ENCODE measurements at places on chromosomes 16 and 17.
A peak's percentile ranks its signal among the peaks of the same experiment; 100 is the strongest.

DNA sequence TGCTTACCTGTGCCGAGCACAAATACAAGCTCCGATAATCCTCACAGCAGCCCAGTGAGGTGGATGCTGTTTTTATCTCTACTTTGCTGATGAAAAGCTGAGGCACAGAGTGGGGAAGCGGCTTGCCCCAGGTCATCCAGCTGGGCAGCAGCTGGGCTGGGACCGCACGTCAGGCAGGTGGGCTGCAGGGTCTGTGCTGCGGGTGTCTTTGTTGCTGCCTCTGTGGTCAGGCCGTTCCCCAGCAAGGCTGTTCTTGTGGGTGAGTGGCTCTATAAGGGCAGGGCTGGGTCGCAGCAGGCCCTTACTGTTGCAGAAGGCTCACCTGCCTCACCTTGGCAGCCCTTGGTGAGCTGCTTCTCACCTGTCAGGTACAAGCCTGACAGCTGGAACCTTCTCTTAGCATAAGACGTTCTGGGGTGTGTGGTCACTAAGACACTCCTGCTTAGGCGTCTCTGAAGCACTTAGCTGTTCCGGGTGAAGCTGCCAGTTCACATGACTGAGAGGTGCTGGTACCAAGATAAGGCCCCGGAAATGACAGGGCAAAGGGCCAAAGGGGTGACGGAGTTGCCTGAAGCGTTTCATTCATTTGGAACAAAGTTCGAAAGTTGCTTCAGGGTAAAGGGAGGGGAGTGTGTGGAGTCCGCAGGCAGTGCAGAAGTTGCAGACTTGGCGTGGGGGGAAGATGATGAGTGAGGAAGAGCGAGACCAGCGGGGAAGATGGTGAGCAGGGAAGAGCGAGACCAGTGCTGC is 17.4 kb downstream of the IRF8 start:
- no peak for DNase-seq

DNA sequence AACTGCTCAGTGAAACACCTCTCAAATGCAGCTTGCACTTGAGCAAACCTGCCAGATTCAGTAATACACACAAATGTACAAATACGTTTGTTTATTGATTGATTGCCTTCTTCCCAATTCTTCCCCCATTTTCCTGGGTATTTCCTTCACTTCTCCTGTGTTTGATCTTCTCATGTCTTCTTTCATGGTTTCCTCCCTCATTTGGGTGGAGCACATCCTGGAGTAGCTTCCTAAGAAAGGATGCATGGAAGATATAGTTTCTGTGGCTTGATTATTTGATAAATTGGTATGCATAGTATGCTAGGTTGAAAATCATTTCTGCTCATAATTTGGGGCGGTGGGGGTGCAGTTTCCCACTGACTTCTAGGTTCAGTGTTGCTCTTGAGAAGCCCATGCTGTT is 28.8 kb downstream of the JPH3 start:
- DNase-seq = no peak

DNA sequence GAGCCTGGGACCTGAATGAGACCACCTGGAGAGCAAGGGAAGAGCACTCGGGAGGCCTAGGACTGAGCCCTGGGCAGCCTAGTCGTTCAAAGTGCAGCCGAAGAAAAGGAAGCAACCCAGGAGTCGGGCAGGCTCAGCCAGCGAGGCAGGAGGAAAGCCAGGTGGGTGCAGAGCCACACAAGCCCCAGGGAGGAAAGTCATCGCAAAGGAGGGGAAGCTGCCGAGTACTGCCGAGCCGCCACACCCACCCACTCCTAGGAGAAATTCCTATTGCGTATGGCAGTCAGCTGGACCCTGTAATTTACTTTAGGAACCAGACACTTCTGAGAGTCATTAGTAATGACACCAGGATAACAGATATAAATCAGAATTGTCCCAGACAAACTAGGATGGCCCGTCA is 187.6 kb downstream of the KATNIP start:
- DNase-seq = no peak

DNA sequence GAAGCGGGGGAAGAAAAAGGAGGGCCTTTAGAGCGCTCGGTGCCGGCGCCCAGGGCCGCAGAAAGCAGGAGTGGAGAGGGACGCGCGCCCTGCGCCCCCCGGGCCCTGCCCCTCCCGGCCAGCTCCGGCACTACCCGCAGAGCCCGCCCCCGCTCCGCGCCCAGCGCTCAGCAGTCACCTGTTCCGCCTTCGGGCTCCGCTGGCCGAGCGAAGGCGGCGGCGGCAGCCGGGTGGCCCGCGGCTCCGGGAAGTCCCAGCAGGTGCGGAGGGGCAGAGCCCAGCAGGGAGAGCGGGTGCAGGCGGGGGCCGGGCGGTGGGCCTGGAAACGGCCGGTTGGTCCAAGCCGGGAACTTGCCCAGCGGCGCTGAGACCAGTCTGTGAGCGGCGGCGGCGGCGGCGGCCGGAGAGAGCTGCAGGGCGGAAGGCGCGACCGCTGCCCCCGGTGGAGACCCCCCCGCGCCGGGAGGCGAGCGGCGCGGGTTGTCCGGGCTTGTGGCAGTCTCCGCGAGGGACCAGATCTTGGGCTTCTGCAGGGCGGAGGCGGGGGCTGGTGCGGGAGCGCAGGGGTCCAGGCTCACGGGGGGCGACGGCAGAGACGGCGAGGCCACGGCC is 2.2 kb downstream of the IRX3 start:
- DNase-seq = no peak

GRCh38 chr17:17812211-17813054 is 24.4 kb downstream of the SREBF1 start:
- DNase-seq = peak; percentile 66

GRCh38 chr17:80573701-80574100 is 29.1 kb downstream of the RPTOR start:
- no peak for DNase-seq

DNA sequence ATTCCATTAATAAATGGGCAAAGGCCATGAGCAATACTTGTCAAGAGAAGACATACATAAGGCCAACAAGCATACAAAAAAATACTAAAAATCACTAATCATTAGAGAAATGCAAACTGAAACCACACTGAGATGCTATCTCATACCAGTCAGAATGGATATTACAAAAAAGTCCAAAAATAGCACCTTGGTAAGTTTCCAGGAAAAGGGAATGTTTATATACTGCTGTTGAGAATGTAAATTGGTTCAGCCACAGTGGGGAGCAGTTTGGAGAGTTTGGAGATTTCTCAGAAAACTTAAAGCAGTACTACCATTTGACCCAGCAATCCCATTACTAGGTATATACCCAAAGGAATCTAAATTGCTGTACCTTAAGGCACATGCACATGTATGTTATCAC is 467.7 kb downstream of the CDH11 start:
- no peak for DNase-seq

DNA sequence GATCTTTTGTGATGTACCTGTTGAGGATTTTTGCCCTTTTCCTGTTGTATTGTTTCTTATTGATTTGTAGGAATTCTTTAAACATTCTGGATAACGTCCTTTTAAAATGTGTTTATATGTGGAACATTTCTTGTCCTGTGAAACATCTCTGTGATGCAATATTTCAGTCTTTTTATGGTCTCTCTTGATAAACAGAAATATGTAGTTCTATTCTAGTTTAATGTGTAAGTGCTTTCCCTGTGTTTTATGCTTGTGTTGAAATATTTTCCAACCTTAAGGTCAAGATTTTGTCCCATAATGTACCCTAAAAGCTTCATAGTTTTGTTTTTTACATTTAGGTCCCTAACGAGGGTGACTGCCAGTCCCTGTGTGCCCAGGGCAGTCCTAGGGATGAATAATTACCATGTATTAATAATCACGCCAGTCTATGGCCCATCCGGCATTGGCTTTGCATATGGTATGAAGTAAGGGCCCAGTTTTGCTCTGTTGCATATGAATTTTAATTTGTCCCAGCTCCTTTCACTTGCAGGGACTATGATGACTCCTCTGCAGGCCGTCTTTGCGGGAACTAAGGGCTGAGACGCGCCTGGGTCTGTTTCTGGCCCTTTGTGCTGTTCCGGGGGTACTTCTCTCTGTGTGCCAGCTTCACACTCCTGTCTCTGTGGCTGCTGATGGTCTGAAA is 44.2 kb downstream of the RPTOR start:
- DNase-seq = no peak

DNA sequence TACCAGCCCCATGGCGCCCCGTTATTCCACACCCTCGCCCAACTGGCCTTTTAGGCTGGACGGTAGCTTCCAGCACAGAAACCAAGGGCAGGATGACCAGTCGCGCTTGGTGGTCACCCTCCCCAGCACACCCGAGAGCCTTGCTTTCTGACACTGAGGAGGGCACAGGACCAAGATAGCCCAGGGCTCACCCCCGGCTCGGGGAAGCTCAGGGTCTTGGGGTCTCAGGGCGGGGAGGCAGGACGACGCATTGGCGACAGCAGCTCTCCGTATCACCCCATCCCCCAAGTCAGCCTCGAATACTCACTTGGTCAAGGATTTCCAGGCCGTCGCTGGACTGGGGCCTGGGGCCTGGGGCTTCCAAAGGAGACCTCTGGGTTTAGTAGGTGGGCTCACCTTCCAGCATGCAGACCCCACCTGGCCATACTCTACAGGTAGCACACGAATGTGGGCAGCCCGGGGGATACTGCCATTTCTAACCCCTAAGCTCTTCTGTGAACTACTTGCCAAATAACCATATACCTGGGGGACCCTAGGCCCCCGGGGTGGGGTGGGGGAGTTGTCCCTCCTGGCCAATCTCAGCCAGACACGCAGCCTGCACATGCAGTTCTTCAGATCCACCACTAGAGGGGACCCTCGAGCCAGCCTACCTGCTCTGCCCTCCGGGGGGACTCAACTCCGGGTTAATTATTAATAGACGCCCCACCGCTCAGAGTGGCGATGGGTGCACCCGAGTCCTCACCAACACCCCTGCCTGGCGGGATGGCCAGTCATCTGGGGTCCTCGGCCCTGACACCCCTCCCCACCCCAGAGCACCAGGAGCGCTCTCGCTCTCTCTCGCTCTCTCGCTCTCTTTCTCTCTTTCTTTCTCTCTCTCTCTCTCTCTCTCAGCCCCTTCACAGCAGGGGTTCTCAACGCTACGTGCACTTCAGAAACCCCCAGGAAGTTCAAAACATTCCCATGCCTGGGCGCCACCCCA is 30.0 kb downstream of the TBC1D16 start:
- peak; percentile 56 for DNase-seq

- no peak for DNase-seq
These were observed 20.4 kb downstream of the NLRC5 start for GRCh38 chr16:57009643-57010170.

GRCh38 chr16:82703871-82704768 is 77.4 kb downstream of the CDH13 start:
- DNase-seq = no peak

GRCh38 chr17:73137376-73137775 is 27.4 kb upstream of the SSTR2 start:
- no peak for DNase-seq

DNA sequence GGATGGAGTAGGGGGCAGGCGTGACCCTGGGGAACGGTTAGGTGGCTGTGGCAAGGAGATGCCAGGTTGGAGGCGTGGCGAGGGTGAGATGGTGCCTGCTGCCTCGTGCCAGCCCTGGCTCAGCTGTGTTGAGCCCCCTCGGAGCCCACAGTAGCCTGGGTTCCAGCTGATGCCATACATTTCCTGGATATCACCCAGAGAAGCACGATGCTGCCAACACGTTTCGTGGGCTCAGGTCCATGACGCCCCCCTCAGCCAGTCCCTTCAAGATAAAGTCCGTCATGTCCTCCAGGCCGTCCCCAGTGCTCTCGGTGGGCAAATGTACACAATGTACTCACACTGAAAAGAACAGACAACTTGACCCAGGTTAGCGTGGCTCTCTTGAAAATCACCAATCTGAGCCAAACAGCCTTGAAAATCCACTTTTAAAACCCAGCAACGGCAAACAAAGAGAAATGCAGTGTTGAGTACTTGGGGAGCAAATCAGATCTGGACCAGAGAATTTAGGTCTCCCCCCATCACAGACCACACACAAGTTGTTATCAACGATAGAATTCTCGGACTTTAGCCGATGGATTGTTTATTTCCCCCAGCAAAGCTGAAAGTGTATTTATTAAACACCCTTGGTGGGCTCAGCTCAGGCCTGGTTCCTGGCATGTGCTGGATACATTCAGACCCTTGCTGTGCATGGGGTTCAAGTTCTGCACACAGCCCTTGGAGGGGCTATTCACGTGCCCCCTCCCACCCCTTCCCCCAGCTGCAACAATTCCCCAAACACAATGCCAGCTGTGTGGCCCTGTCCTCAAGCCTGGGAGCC is 102.8 kb upstream of the PLCG2 start:
- DNase-seq = no peak

- DNase-seq = no peak
These were observed 71.2 kb downstream of the KLHDC4 start for GRCh38 chr16:87694441-87695125.

GRCh38 chr16:85483424-85483823 is 129.7 kb upstream of the GSE1 start:
- DNase-seq = no peak

DNA sequence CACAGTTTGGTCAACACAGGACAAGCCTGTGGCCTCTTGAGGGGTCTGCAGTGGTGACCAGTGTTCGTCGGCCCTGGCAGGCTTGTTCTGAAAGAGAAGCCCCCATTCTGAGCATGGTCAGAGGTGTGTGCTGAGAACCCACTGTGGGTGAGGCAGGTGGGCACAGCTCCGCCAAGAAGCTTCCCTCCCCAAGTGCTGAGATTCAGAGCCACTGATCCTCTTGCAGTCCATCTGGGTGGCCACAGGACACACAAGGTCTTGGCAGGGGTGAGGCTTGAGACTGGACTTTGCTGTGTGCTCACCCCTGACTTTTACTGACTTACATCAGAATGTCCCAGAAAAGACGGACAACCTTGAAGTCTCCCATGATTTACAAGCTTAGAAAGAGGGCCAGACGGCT is 18.7 kb downstream of the MPRIP start:
- no peak for DNase-seq

- DNase-seq = peak; percentile 69
These were observed 11.7 kb downstream of the ABCC1 start for GRCh38 chr16:15961060-15961511.

DNA sequence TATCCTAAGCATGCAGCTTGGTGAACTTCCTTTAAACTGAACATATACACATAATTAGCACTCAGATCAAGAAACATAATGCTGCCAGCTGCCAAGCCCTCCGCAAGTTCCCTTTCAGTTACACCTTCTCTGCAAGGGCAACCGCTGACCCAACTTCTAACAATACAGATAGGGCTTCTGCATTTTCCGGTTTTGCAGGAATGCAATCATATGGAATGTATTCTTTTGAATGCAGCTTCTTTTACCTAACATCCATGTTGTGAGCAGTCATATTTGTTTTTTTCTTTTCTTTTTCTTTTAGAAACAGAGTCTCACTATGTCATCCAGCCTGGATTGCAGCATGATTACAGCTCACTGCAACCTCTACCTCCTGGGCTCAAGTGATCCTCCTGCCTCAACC is 110.7 kb downstream of the GSG1L start:
- no peak for DNase-seq

DNA sequence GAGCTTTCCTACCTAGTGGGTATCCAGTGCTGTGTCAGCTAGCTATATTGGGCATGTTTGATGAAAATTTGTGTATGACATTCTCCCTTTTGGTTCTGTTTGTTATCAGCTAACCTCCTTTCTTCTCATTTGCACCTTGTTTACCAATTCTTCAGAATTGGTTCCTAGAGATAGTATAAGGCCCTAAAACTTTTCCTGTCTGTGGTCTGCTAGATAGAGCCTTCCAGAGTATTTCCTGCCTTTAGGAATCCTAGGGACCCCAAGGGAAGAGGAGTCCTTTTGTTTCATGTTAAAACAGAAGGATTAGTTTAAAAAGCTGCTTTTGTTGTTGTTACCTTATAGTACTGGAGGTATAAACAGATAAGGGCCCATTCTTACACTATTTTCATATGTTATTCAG is 11.5 kb downstream of the MAP3K3 start:
- no peak for DNase-seq

Data from activated CD4-positive, alpha-beta T cell treated with anti-CD3 and anti-CD28 coated beads for 4 hours (primary cell).